Aorta (tissue), 5 donors: ENCODE measurements at places on chromosomes 4 and X. TPM values are rescaled to one million over a fixed set of nuclear protein-coding genes. Genes with fewer than 3 reads are reported as not detected.

NSG1 gene
- 0.78 TPM for total RNA-seq

SASH3 gene
- total RNA-seq: 16.1 TPM

HTRA3 gene
- total RNA-seq: 129 TPM

USP26 gene
- not detected for total RNA-seq

DMRTC1B gene
- not detected for total RNA-seq

C1GALT1C1 gene
- 19.0 TPM for total RNA-seq

JCHAIN gene
- 8.0 TPM for total RNA-seq

- no peaks in the 10 kb centered on the region for H3K4me1 ChIP-seq
- no peak overlapping the region for H3K27ac ChIP-seq
- H3K27me3 ChIP-seq: no peaks in the 10 kb centered on the region
- no peaks in the 10 kb centered on the region for H3K36me3 ChIP-seq
- no peak overlapping the region for H3K4me3 ChIP-seq
- DNase-seq: peak; percentile 85
These were observed 121.9 kb downstream of the RBMX2 start for GRCh38 chrX:130523460-130524394.

- peak overlapping the region; percentile 89 for H3K27ac ChIP-seq
- H3K4me3 ChIP-seq: peak overlapping the region; percentile 90
- no peaks in the 10 kb centered on the region for H3K4me1 ChIP-seq
- DNase-seq: peak; percentile 98
These were observed 618 bp downstream of the DDX3X start for GRCh38 chrX:41334363-41335197.

- H3K27me3 ChIP-seq: no peaks in the 10 kb centered on the region
- no peaks in the 10 kb centered on the region for H3K4me1 ChIP-seq
- no peak overlapping the region for H3K4me3 ChIP-seq
- peak overlapping the region; percentile 70 for H3K27ac ChIP-seq
- DNase-seq: no peak
- H3K36me3 ChIP-seq: no peaks in the 10 kb centered on the region
These were observed 379.8 kb downstream of the ZNF674 start for GRCh38 chrX:46165411-46165810.

GRCh38 chr4:185138161-185138560 is 4.9 kb upstream of the SLC25A4 start:
- H3K27ac ChIP-seq: no peak overlapping the region
- no peaks in the 10 kb centered on the region for H3K27me3 ChIP-seq
- H3K4me1 ChIP-seq: no peaks in the 10 kb centered on the region

DNA sequence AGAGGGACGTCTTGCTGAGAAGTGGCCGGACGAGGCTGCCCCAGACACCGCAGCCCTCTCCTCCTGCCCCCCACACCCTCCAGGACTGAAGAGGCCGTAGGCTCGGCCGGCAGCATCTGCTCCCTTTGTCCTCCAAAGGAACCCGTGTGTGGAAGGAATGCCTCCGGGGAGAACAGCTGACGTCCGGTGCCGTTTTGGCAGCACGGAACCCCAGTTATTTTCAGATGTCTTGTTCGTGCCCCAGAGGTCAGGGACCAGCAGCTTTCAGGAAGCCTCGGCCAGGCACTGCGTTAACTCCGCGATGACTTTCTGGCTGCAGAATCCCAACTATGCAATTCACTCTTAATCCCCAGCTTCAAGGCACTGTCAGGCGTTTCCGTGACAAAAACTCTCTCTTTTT is 10.9 kb upstream of the PPP2R3B start:
- no peak for DNase-seq
- no peaks in the 10 kb centered on the region for H3K27me3 ChIP-seq
- H3K4me1 ChIP-seq: no peaks in the 10 kb centered on the region
- no peak overlapping the region for H3K27ac ChIP-seq

DNA sequence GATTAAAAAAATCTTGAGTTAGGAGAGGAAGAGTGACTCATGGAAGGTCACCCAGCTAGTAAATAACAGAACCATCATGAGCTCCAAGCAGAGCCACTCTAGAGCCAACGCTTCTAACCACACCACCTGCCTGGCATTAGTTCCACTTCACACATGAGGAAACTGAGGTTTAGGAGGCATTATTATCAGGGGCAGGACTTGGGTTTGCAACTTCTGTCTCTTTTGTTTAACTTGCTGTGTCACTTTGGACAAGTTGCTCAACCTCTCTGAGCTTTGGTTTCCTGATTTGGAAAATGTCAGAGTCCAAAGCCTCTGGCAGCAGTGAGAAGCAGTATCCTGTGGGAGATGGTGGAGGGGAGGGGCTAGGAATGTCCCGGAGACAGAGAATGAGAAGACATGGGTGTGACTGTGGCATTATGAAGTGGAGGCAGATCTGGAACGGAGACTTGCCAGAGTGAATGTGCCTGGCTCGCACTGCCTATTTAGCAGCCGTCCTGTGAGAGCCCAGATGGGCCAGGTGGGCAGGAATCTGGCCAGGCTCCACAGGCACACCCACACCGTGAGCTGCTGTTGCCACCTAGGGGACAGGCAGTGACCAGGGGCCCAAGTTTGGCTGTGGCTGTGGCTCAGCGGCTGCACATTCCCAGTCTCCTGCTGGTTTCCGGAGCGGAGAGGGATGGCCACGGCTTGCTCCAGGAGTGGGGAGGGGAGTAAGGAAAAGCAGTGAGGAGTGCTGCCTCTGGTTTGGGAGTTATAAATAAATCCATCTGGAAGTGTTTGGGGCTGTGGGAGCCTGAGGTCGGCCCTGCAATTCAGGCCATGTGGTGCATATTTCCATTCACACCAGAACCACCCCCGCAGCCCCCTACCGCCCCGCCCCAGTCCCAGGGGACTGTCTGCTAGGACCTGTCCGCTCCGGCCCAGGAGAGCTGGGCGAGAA is 93.4 kb downstream of the NHSL2 start:
- peak; percentile 67 for DNase-seq
- no peaks in the 10 kb centered on the region for H3K27me3 ChIP-seq
- H3K4me1 ChIP-seq: no peaks in the 10 kb centered on the region
- H3K27ac ChIP-seq: peak overlapping the region; percentile 73
- H3K4me3 ChIP-seq: no peak overlapping the region
- no peaks in the 10 kb centered on the region for H3K36me3 ChIP-seq

DNA sequence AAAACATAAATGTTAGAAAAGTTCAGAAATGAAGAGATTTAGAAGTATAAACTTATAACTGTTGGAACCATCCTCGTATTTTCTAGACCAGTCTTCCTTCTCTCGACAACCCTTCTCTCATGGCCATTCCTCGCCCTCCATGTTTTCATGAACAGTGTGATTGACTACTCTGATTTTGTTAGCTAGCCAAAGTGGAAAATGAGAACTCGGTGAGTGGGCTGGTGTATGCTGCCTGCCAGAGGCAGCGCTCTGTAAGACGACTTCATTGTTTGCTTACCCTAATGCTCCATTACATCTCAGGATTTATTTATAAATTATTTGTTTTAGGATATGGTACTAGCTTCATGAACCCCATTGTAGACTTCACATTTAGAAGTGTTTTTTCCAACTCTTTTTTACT is 153.0 kb downstream of the CBR4 start:
- no peaks in the 10 kb centered on the region for H3K36me3 ChIP-seq
- no peak overlapping the region for H3K4me3 ChIP-seq
- H3K27ac ChIP-seq: peak overlapping the region; percentile 61
- no peaks in the 10 kb centered on the region for H3K27me3 ChIP-seq
- DNase-seq: no peak
- H3K4me1 ChIP-seq: peaks cover 27% of the 10 kb centered on the region

GRCh38 chr4:187480146-187481145 is 515.1 kb upstream of the ZFP42 start:
- H3K36me3 ChIP-seq: no peaks in the 10 kb centered on the region
- H3K27ac ChIP-seq: peak overlapping the region; percentile 60
- H3K4me1 ChIP-seq: peaks cover 3% of the 10 kb centered on the region
- H3K27me3 ChIP-seq: no peaks in the 10 kb centered on the region

- H3K27me3 ChIP-seq: no peaks in the 10 kb centered on the region
- no peak overlapping the region for H3K4me3 ChIP-seq
- H3K4me1 ChIP-seq: no peaks in the 10 kb centered on the region
- no peak overlapping the region for H3K27ac ChIP-seq
These were observed 2060.4 kb downstream of the ARAP2 start for GRCh38 chr4:34183926-34184325.

GRCh38 chrX:17842769-17843525 is 18.2 kb downstream of the RAI2 start:
- no peak for DNase-seq
- H3K27ac ChIP-seq: no peak overlapping the region
- H3K4me1 ChIP-seq: no peaks in the 10 kb centered on the region
- H3K27me3 ChIP-seq: no peaks in the 10 kb centered on the region
- H3K36me3 ChIP-seq: no peaks in the 10 kb centered on the region

DNA sequence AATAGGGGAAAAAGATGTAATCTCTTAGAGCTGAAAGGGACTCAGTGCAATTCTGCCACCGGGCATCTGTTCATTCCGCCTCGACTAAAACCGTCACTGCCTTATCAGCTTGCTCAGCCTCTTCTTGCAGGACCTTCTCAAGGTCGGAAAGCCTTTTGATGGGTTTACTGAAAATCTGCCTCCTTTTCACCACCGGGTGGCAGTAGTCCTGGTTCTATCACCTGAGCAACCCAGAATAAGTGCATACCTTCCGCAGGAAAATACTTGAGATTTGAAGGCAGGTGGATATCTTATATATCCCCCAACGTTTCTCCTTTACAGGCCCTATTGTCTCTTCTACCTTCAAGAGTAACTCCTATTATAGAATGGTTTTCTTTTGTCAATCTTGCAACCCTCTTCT is 103.4 kb upstream of the PAK3 start:
- H3K36me3 ChIP-seq: no peaks in the 10 kb centered on the region
- H3K4me3 ChIP-seq: no peak overlapping the region
- H3K27me3 ChIP-seq: no peaks in the 10 kb centered on the region
- DNase-seq: no peak

DNA sequence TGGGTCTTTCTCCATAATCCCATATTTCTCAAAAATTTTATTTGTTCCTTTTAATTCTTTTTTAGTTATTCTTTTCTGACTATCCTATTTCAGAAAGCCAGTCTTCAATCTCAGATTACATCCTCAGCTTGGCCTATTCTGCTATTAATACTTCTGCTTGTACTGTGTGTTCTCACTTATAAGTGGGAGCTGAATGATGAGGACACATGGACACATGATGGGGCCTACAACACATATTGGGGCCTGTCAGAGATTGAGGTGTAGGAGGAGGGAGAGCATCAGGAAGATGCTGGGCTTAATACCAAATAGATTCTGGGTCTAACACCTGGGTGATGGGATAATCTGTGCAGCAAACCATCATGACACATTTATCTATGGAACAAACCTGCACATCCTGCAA is 82.3 kb downstream of the MAGEE1 start:
- H3K27me3 ChIP-seq: no peaks in the 10 kb centered on the region
- H3K4me3 ChIP-seq: no peak overlapping the region
- no peak overlapping the region for H3K27ac ChIP-seq
- no peaks in the 10 kb centered on the region for H3K4me1 ChIP-seq

GRCh38 chrX:45524805-45525204 is 324.1 kb upstream of the DIPK2B start:
- no peaks in the 10 kb centered on the region for H3K4me1 ChIP-seq
- no peaks in the 10 kb centered on the region for H3K36me3 ChIP-seq
- DNase-seq: no peak

GRCh38 chrX:132671229-132671641 is 182.4 kb upstream of the MBNL3 start:
- no peaks in the 10 kb centered on the region for H3K4me1 ChIP-seq
- no peaks in the 10 kb centered on the region for H3K27me3 ChIP-seq
- DNase-seq: no peak
- H3K4me3 ChIP-seq: no peak overlapping the region
- no peak overlapping the region for H3K27ac ChIP-seq
- H3K36me3 ChIP-seq: no peaks in the 10 kb centered on the region

DNA sequence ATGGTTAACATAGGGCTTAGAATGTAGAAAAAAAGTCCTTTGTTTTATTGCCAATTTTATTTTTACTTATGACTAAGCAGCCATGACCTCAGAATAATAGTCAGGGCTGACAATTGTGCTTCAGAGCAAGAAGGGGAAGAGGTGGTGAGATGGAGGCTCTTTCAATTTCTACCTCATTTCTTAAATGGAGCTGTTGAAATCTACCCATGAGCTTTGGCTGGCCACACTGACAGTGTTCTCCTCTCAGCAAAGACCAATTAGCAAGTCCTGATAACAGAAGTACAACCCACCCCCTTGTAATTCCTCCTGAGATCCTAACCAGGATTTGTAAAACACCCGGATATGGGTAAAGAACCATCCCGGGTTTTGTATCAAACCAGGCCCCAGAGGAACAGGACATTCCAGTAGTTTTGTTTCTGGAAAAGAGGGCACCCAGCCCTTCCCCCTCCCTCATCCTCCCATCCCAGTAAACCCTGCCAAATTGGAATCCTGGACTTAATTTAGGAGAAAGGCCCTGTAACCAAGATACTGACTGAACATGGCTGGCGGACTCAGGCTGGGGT is at the start of gene HEPH:
Gene HEPH (plus strand): TSS at position 399 of the 563 bp plus-strand sequence. CDS start 6,324 bp downstream, outside the sequence.
- no peak for DNase-seq
- peak within 1 kb of the TSS; percentile 95 for H3K4me3 ChIP-seq
- H3K27me3 ChIP-seq: no peaks in the 10 kb centered on the region
- H3K36me3 ChIP-seq: no peaks in the 10 kb centered on the region

DNA sequence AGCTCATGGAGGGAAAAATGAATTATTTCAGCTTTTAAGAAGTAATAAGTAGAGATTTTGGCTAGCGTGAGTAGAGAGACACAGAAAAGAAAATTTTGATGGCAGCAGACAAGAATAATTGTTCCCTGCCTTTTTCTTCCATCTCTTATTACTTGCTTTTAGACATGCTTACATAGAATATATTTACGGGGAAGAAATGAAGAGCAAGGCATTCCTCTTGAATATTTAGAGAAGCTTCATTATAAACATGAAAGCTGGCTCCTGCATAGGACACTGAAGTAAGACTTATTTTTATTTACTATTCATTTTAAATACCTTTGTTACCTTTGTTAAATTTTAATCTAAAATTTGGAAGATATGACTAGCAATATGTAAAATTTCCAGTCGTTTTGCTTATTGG is 32.2 kb downstream of the DCK start:
- H3K27ac ChIP-seq: no peak overlapping the region
- no peak for DNase-seq
- no peaks in the 10 kb centered on the region for H3K4me1 ChIP-seq
- no peaks in the 10 kb centered on the region for H3K36me3 ChIP-seq
- H3K4me3 ChIP-seq: no peak overlapping the region

DNA sequence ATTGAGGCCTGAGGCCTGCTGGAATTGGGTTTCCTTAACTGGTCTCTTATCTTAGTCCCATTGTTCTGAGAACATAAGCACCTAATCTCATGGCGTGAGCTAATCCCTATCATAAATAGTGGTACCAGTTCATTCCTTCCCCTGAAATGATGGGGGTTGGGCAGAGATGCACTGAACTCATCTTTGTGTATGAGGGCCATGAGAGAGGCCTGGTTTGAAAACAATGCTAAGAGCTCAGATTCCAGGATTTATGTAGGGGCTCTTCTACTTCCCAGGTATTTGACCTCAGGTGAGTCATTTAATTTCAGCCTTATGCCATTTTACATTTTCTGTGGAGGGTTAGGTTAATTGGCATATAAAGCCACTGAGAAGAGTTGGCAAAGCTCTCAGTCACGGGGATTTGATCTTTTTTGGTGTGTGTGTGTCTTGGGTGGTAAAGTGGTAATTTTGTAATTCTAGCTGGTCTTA is 4.4 kb downstream of the RBM3 start:
- no peak overlapping the region for H3K27ac ChIP-seq
- H3K36me3 ChIP-seq: no peaks in the 10 kb centered on the region
- no peaks in the 10 kb centered on the region for H3K27me3 ChIP-seq
- H3K4me3 ChIP-seq: no peak overlapping the region

- H3K27ac ChIP-seq: no peak overlapping the region
- H3K27me3 ChIP-seq: no peaks in the 10 kb centered on the region
- no peak overlapping the region for H3K4me3 ChIP-seq
- H3K4me1 ChIP-seq: no peaks in the 10 kb centered on the region
These were observed 18.2 kb upstream of the RASL11B start for GRCh38 chr4:52843958-52844357.

- H3K4me3 ChIP-seq: peak overlapping the region; percentile 39
- H3K27ac ChIP-seq: no peak overlapping the region
- H3K4me1 ChIP-seq: no peaks in the 10 kb centered on the region
- no peaks in the 10 kb centered on the region for H3K36me3 ChIP-seq
- no peaks in the 10 kb centered on the region for H3K27me3 ChIP-seq
- DNase-seq: no peak
These were observed 57.6 kb upstream of the LGI2 start for GRCh38 chr4:25088093-25088952.
